SK-N-MC (cell line): ENCODE measurements at places on chromosomes 7 and 10.

DNA sequence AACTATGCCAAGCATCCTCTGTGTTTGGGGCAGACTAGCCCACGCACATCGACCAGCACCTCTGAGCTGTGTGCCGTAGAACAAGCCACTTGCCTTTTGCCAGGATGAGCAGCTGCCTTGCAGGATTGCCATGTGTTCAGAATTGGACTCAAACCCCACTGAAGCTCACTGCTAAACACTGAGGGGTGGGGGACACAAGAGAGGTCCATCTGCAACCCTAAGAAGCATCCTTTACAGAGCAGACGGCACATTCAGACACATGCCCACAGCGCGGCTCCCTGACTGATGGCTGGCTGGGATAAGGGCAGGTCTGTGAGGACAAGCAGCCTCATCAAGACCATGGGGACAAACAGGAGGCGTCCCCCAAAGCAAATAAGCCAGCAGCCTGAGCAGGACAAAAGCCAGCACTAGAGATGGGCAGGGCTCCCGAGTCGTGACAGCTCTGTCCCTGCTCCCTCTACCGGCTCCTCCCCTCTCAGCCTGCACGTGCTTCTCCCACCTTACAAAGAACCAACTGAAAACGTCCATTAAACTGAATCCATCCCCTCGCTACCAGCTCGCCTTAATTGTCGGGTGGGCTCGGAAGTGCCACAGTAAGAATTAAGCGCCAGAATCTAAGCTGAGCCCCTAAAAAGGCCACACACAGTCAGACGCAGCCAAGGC, 114.2 kb downstream of the PRKAG2 start:
- no peak for DNase-seq

GRCh38 chr10:118562851-118563250, 32.6 kb downstream of the PRLHR start:
- DNase-seq: no peak

DNA sequence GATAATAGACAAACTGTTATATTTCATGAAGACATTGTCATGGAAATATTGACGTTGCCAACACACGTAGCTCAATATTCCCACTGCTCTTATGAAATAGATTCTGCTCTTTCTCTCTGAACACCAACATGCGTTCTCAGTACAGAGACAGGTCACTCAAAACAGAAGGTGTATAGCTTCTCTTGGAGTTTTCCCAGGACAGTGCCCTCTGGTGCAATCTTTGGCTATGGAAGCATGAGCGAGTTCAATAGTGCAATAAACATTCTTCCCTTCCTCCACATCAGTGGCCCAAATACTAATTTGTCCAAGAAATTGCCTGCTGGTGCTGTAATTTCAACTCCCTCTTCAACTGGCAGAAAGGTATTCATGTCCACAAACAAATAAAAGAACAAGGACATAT, 145.3 kb downstream of the MAGI2 start:
- no peak for DNase-seq

DNA sequence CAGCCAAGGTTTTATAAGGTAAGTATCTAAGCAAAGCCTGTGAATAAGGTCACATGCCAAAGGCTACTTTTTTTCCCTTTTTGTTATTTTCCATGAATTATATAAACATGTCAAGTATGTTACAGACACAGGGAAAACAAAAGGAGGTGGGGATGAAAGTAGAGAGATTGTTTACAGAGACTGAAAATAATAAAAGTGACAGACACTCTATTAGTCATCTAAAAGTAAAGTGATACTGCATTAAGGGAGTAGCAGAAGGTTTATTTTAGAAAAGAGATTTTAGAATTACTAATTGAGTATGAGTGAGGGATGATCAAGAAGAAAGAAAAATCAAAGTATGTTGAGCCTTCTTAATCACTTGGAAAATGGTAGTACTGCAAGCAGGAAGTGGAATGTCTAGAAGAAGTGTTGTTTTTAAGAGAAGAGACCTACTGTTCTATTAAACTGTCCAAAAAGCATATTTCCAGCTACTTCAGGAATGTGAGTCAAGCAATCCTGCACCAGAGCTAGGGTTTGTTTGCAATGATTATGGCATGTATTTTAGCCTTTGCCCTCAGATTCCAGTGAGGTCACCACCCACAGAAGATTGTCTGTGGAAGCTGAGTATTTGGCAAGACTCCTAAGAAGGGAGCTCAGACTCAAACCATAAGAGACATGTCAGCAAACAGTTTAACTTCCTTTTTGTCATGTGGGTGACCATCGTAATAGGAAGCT, 177.9 kb upstream of the PLXDC2 start:
- no peak for DNase-seq

DNA sequence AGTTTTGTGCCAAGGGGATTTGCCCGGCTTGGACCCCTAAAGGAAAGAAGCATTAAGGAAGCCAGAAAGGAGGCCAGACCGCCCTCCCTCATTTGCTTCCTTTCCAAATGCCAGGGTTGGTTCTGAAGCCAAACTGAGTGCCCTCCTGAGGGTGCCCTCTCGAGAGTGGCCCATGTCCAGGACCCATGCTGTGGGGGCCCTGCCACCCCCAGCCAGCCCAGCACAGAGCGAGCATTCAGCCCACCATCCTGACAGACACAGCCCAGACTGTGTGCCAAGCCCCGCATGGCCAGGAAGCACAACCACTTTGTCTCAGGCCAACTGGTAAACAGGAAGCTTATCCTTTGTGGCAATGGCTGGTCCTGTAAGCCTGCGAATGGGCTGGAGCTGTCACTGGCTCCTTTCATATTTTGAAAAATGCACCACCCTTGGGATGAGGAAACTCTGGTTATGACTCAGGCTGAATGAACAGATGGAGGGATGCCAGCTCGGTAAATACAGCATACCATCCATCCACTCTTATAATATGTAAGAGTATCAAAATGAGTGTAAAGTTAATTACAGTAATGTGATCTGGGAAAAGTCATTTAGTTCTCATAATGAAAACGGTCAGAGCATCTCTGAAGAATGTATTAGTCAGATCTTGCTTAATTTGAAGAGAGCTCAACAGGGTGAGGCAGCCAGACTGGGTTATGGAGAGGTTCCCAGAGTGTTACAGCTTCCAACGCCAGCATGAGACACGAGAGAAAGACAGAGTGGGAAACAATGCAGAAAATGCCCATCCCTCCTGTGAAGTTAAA, 65.0 kb downstream of the STK17A start:
- DNase-seq: no peak

GRCh38 chr10:77281719-77282118, 355.9 kb downstream of the KCNMA1 start:
- DNase-seq: no peak

DNA sequence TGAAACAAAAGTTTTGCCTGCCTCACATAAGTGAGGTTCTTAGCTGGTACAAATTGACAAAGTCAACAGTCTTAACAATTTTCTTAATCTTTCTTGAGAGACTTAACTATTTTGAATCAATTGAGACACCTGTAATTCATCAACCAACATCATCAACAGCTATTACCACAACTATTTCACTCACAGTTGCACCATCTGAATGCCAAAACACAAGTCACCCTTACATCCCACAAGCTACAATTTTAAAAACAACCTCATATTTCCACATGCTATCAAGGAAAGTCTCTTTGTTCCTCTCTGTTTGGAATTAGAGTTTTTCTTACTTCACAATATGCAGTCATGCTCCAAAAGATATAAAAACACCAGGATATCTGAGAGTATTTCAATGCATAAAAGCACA, 4.9 kb downstream of the SMURF1 start:
- DNase-seq: no peak

GRCh38 chr7:38051311-38051710, 126.7 kb upstream of the STARD3NL start:
- DNase-seq: no peak

GRCh38 chr10:3033925-3034324, 33.4 kb upstream of the PFKP start:
- DNase-seq: no peak

DNA sequence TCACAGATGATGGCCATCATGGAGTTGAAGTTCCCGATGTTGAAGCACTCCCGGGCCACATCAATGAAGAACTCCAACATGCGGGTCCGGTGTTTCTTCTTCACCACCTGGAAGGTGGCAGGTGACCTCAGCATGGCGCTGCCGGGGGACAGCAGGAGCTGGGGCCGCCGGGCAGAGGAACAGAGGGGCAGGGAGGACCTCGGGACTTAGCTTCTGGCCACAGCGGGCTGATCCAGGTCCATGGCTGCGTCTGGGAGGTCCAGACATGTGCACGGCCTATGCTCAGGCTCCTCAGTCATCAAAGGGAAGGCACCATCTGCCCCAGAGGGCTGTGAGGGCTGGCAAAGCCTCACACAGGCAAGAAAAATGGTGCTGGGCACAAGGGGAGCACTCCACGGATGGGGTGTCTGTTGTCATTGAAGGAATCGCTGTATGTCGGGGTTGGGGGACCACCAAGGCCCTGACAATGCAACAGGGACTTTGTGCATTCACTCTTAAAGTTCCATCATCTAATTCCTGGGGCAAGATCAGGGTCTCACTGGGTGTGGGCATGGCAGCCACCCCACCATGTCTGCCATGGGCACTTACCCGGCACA, 60.9 kb downstream of the CSGALNACT2 start:
- no peak for DNase-seq
